ENCODE measurements at places on chromosomes 3 and 15. TPM values are rescaled to one million over a fixed set of nuclear protein-coding genes. Genes with fewer than 3 reads are reported as not detected.

DNA sequence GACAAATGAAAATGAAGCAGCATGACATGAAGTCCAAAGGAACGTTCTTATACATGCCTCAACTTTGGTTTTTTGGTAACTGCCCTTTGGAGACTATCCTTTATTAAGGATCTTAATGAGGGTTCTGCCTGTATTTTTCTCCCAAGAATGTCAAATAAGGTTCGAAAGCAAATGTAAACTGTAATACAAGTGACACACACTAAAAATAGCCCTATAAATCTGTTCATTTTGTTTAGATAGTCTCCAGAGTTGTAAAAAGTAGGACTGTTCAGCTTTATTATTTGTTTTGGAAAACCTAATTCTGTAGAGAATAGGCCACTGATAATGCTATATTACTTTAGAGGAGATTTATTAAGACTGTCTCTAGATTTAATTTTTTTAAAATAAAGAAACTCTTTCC lies 80.5 kb upstream of the CDIN1 start:
- no peak for DNase-seq

SI gene
- not detected for total RNA-seq

DNA sequence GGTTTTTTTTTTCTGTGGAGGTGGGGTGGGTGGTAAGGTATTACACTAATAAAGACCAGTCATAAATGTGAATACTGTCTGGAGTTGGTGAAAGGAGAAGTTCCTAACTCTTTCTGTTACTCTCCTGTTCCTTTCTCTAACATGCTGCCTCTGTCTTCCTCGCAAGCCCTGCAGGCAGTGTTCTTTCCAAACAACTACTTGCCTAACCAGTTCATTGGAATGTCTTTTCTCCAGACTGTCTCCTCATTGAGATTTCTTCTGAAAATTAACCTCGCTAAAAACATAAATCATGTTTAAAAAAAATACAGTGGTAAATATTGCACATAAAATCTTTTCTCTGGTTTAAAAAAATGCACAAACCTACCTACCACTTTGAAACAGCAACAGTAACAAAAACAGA lies 135.2 kb downstream of the TP63 start:
- no peak for DNase-seq

TMEM44 gene
- total RNA-seq, result 6.5 TPM

EFCAB12 gene
- total RNA-seq, result not detected

DNA sequence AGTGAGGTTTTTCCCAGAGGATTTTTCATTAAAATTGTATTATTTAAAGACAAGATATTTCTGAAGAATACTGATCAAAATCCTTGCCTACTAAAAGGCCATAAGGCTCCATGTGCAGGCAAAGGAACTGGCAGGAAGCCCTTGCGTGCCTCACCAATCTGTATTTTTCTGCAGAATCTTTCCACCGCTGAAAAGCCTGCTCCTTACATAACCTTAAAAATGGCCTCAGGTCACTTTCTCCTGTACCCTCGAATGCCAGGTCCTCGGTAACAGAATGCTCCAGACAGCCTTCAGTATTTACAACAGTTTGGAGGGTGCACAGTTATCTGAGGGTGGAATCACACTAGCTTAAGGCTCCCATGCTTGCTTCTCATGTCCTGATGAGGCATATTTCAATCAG lies 3.2 kb downstream of the MORC1 start:
- peak; percentile 43 for DNase-seq

PPP1R14D gene
- total RNA-seq, result not detected

DNA sequence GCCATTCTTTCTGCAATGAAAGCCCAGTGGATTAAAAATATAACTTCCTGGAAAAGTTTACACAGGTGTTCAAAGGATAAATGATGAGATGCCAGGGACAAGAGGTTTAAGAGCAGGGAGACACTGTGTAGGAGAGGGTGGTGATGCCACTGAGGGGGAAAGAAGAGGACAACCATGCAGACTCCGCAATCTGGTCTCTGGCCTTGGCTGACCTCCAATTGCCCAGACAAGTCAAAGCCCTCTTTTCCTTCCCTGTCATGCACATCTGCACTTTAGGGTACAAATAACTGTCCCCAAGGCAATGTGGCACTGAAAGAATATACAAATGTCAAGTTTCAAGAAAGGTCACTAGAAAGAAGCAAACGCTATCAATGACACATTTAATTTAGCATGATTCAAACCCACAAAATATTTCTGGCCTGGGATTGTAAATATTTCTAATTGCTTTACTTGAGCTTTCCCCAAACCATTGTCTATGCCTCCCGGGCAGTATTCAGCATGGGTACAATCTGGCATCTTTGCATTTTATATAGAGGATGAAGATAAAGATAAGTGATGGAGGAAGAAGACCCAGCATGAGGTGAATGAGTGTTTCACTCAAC lies 319.4 kb downstream of the PLCL2 start:
- DNase-seq, result no peak

HYAL1 gene
- total RNA-seq, result 18.4 TPM

DNA sequence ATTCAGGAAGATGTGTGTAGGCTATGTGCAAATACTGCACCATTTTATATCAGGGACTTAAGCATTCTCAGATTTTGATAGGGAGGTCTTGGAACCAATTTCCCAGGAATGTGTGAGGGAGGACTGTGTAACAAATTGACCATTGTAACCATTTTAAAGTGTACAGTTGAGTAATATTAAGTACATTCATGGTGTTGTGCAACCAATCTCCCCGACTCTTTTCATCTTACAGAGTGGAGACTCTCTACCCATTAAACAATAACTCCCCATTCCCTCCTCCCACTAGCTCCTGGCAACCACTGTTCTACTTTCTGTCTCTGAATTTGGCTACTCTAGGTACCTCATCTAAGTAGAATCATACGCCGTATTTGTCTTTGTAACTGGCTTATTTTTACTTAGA lies 5.1 kb downstream of the RCN2 start:
- DNase-seq, result no peak

DNA sequence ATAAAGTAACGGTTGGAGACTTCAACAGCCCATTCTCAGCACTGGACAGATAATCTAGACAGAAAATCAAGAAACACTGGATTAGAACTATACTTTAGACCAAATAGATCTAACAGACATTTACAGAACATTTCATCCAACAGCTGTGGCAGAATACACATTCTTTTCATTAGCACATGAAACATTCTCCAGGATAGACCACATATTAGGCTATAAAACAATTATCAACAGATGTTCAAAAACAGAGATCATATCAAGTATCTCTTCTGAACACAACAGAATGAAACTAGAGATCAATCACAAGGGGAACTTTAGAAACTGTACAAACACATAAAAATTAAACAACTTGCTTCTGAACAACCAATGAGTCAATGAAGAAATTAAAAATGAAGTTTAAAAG lies 133.3 kb downstream of the ADAM10 start:
- no peak for DNase-seq

STAC gene
- total RNA-seq, result not detected

DNA sequence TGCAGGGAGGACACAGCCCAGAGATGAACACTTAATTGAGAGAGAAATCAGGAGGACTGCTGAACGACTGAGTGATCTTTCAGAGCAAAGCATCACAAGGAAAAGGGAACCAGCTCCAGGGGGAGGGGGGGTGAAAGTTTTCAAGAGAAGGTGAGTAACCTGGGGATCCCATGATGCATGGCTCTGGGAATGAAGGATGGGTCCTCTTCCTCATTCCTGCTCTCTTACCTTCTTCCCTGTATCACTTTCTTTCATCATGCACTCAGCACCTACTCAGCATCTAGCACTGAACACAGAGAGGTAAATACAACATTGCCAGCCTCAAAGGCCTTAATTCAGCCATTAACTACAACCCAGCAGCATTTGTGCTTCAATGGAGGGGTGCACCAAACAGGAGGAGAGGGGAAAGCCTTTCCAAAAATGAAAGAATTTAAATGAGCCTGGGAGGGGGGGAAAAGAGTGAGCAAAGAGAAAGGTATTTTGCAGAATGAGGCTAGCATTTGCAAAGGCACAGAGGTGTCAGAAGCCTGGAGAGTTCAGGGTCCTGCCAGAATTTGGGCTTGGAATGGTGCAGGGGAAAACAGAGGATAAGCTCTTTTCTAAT lies 427.4 kb downstream of the FOXP1 start:
- DNase-seq, result no peak

GRCh38 chr15:71532994-71533393 lies 277.4 kb upstream of the NR2E3 start:
- DNase-seq, result no peak

- no peak for DNase-seq
These were observed 32.5 kb upstream of the ICE2 start for GRCh38 chr15:60511351-60512031.

ADGRG7 gene
- total RNA-seq, result not detected

GPR15 gene
- not detected for total RNA-seq

UBAP1L gene
- 0.24 TPM for total RNA-seq

DNA sequence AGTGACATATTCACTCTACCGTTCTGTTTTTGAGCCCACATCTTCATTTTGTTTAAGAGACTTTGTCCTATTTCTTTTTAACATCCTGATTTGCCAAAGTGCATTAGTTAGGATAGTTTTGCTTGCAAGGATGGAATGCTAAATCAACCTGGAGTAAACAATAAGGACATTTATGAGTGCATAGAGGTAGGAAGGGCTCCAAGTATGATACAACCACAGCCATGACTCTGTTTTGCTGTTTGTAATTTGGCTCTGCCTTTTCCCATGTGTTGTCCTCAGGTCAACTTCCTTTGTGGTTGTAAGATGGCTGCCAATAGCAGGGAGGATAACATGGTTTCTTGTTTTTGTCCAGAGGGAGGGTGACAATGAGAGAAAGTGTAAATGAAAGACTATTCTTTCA lies 66.4 kb upstream of the GOLIM4 start:
- DNase-seq, result no peak

TMEM40 gene
- not detected for total RNA-seq

RARRES1 gene
- total RNA-seq, result not detected

DNA sequence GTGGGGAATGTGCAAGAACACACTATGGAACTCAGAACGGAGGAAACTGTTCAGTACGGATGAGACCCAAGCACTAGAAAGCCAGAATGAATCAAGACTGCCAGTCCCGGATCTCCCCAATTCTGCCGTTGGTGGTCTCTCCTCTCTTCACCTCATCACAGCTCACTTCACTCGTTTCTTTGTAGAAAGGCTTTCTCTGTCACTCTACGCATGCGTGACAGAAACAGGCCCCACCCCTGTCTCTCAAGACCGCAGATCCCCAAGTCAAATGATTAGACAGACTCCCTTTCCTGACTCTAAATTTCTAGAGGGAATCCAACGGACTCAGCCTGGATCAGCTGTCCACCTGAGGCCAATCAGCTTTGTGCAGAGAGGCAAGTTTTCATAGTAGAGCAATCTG lies 505.7 kb upstream of the ADAMTS9 start:
- no peak for DNase-seq

ZNF80 gene
- not detected for total RNA-seq

SLC2A2 gene
- total RNA-seq, result not detected

MESP1 gene
- not detected for total RNA-seq

CDHR4 gene
- total RNA-seq, result not detected

DNA sequence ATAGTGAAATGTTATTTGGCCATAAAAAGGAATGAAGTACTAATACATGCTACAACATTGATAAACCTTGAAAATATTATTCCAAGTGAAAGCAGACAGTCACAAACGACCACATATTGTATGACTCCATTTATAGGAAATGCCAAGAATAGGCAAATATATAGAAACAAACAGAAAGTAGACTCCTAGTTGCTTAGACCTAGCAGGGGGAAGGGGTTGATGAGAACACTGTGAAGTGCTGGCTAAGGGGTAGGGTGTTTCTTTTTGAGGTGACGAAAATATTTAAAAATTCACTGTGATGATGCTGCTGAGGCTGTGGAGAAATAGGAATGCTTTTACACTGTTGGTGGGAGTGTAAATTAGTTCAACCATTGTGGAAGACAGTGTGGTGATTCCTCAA lies 30.5 kb upstream of the XIRP1 start:
- DNase-seq, result no peak

GRCh38 chr3:129585949-129586657 lies 20.4 kb downstream of the PLXND1 start:
- no peak for DNase-seq

CTSH gene
- total RNA-seq, result 74.3 TPM

GRCh38 chr15:43922021-43922420 lies 95.2 kb downstream of the WDR76 start:
- no peak for DNase-seq

- DNase-seq, result no peak
These were observed 607.4 kb downstream of the NTRK3 start for GRCh38 chr15:87649175-87649574.

- no peak for DNase-seq
These were observed 382.5 kb upstream of the CBLB start for GRCh38 chr3:106251160-106251892.

DNA sequence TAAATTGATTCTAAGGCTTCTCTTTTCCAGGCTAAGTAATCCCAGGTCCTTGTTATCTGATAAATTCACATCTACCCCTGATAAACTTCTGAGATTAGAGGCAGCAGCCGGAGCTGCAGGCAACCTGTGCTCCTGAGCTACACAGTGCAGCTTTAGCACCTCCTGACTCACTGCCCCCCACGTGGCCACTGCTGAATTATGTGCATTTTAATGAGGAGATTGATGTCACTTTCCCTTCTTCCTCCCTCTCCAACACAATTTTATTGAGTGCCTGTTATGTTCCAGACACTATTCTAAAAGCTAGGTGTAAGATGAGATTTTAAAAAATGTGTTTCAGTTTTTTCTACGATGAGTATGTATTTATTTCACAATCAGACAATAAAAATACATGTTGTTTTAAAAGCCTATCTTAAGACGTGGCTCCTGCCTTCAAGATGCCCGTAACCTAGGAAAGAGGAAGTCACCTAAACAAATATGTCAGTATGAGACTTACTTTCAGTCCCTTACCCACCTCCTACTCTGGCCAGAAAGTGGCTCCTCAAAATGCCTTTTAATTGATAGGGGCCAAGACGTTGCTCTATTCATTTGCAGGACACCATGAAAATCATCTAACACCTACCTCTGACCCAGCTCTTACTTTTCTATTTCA lies 161.5 kb upstream of the PFN2 start:
- DNase-seq, result no peak

EPHA3 gene
- 1.2 TPM for total RNA-seq

HHLA2 gene
- not detected for total RNA-seq

GRCh38 chr3:143011705-143012104 lies 10.3 kb downstream of the U2SURP start:
- DNase-seq, result no peak

- DNase-seq, result no peak
These were observed 116.7 kb downstream of the CADPS start for GRCh38 chr3:62758296-62759066.

- no peak for DNase-seq
These were observed 43.4 kb downstream of the HLTF start for GRCh38 chr3:149042789-149043386.

- DNase-seq, result peak; percentile 71
These were observed 23.0 kb downstream of the MESD start for GRCh38 chr15:80966431-80967197.

GRCh38 chr15:77851691-77852090 lies 219.0 kb upstream of the LINGO1 start:
- DNase-seq, result no peak

FBXL22 gene
- total RNA-seq, result 0.43 TPM

SLCO2A1 gene
- not detected for total RNA-seq

DCLK3 gene
- not detected for total RNA-seq

GRAMD2A gene
- not detected for total RNA-seq

PCBP4 gene
- 80.7 TPM for total RNA-seq

GRCh38 chr3:170418422-170419398 lies at the start of gene CLDN11:
Gene CLDN11, plus strand, starts transcription at chr3:170418868. Its CDS starts 199 bp downstream, at chr3:170419067.
- no peak for DNase-seq

SETD2 gene
- 22.2 TPM for total RNA-seq

All from G401 (cell line).